HepG2 (cell line): ENCODE measurements at places on chromosomes 5 and 9. TPM values are rescaled to one million over a fixed set of nuclear protein-coding genes. Genes with fewer than 3 reads are reported as not detected.

DNA sequence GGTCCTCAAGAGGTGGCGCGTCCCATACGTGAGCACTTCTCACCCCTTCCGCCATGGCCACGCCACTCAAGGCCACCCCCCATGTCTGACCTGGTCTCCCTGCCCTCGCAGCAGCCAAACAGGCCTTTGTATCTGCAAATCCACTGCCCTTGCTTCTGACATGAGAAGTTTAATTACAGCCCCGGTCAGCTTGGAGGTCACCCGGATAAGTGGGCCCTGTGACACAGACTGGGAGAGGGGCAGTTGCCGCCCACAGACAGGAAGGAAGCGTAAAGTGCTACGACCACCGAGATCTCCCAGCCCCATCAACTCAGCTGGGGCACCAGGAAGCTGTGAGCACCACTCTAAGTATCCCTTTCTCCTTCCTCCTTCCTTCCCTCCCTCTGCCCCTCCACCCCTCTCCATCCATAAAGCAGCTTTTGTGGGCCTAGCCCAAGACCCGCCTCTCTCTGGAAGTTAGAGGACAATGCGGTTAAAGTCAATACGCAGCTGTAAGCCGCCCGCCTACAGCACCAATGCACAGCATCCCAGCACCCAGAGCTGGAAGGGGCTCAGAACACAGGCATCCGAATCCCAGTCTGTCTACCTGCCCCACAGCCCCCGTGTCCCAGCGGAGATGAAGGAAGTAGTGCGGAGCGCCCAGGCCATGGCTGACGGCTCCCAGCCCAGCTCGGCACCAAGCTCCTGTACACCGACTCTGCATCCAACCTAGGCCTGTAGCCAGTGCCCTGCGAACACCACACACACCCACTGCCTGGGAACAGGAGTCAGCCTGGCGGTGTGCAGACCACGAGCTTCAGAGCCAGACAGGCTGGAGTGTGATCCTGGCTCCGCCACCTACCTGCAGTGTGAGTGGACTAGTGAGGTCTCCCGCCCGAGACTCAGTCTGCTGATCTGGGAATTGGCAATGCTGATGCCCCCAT lies 44.8 kb upstream of the RNF130 start:
- peaks cover 40% of the 10 kb centered on the region; the same call in 2 of the 3 replicates for H3K27me3 ChIP-seq
- H3K4me3 ChIP-seq, result no peak overlapping the region
- no peaks in the 10 kb centered on the region for H3K4me1 ChIP-seq

GRCh38 chr9:112544477-112544876 lies 57.9 kb downstream of the KIAA1958 start:
- H3K4me1 ChIP-seq, result peaks cover 28% of the 10 kb centered on the region
- DNase-seq, result no peak
- H3K27ac ChIP-seq, result no peak overlapping the region

DNA sequence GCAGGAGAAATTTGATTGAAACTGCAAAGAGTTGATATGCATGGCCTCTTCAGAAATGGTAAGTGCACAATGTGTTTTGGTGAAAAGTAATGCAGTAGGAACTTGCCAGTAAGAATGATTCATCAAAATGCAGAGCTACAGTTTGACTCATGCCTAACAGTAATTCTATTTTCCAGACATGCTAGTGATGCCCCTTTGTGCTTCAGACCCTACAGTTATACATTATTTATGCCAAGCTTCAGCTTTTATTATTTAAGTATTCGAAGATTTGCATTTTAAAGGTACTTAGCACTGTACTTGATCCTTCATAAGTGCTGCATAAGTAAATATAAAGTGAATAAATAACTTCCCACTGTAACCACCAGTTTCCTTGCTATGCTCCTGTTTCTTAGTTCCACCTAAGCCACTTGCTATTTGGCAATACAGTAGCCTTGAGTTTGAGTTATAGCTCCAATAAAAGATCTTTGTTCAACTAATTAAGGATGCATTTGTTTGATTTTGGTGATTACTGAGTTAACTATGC lies 3.6 kb upstream of the SPATA31E1 start:
- H3K27me3 ChIP-seq, result peaks cover 19% of the 10 kb centered on the region; the same call in 1 of the 3 replicates
- H3K27ac ChIP-seq, result no peak overlapping the region
- no peak for DNase-seq
- no peaks in the 10 kb centered on the region for H3K36me3 ChIP-seq
- H3K4me3 ChIP-seq, result no peak overlapping the region

DNA sequence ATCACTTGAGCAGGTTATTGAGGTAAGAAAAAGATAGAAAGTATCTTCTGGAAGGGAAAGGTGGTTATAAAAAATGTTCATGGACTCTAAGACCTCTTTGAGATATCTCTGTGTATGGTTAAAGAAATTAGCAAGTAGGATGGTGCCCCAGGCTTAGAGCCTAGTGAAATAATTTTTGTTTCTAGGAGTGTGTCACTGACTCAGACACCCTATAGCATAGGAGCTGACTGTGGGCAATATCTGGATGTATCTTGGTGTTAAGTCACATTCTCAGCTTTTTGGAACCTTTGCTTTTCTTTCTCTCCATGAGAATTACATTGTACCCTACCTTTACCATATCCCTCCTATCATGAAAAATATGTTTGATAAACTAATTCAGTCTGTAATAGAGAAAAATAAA lies 12.0 kb downstream of the MACIR start:
- no peak for DNase-seq
- H3K4me1 ChIP-seq, result no peaks in the 10 kb centered on the region
- no peak overlapping the region for H3K4me3 ChIP-seq
- H3K36me3 ChIP-seq, result 0 out of 3 replicates have a peak, but pooled peaks cover 2% of the 10 kb centered on the region
- no peaks in the 10 kb centered on the region for H3K27me3 ChIP-seq
- H3K27ac ChIP-seq, result no peak overlapping the region

The SPINK6 gene
- total RNA-seq, result not detected in 2 replicates

The WDR31 gene
- total RNA-seq, result 0.33 and 0.56 TPM in 2 replicates
